ENCODE measurements at places on chromosomes 16 and 17. TPM values are rescaled to one million over a fixed set of nuclear protein-coding genes. Genes with fewer than 3 reads are reported as not detected.
A peak's percentile ranks its signal among the peaks of the same experiment; 100 is the strongest.

- DNase-seq, result no peak
Observed at GRCh38 chr16:53541326-53541725, 38.3 kb upstream of the AKTIP start.

GRCh38 chr17:19703106-19703827, 13.1 kb downstream of the SLC47A2 start:
- peak; percentile 7 for DNase-seq

GRCh38 chr16:1003391-1004347, 22.1 kb downstream of the SOX8 start:
- no peak for DNase-seq

- no peak for DNase-seq
Observed at GRCh38 chr16:68696514-68696913, 40.6 kb upstream of the CDH1 start.

DNA sequence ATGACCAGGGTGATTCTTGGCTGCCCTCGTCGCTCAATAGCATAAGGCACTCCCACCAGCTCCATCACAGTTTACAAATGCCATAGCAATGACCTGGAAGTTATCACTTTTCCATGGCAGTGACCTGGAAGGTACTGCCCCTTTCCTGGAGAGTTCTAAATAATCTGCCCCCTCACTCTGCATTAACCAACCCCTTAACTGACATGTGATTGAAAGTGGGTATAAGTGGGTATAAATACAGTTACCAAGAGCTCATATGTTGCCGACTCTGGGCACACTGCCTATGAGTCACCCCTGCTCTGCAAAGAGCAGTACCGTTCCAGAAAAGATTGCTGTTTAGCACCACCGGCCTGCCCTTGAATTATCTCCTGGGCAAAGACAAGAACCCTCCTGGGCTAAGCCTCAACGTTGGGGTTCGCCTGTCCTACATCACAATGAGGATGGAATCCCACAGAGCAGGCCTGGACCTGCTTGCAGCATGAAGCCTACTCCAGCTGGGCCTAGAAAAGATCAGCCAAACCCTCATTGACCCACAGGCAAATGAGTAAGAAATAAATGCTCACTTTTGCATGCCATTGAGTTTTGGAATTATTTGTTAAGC, 95.2 kb upstream of the SEC14L1 start:
- DNase-seq, result peak; percentile 10

- DNase-seq, result no peak
Observed at GRCh38 chr16:50580180-50580798, 32.1 kb downstream of the NKD1 start.

- DNase-seq, result no peak
Observed at GRCh38 chr16:1541293-1542165, 8.1 kb downstream of the TMEM204 start.

- DNase-seq, result no peak
Observed at GRCh38 chr17:78368348-78368747, 8.5 kb upstream of the SOCS3 start.

GRCh38 chr16:23947838-23948237, 112.1 kb downstream of the PRKCB start:
- DNase-seq, result no peak

- no peak for DNase-seq
Observed at GRCh38 chr17:78753316-78754250, 28.5 kb downstream of the CYTH1 start.

GRCh38 chr16:80300876-80301275, 239.9 kb upstream of the DYNLRB2 start:
- DNase-seq, result peak; percentile 3

DNA sequence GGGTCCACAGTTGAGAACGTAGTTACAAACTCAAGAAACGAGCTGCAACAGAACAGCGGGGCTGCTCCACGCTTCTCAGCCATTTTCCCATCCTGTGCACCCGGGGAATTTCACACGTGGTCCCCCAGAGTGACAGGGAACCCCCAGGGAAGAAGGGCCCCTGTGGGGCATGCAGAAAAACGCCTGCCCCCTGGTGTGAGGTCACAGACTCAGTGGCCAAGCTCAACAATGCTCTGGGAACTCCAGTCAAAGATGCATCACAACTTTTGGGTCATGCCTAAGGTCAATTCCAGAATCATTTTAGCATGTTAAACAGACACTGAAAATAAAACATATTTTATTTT, 115.4 kb downstream of the ZNF778 start:
- no peak for DNase-seq

DNA sequence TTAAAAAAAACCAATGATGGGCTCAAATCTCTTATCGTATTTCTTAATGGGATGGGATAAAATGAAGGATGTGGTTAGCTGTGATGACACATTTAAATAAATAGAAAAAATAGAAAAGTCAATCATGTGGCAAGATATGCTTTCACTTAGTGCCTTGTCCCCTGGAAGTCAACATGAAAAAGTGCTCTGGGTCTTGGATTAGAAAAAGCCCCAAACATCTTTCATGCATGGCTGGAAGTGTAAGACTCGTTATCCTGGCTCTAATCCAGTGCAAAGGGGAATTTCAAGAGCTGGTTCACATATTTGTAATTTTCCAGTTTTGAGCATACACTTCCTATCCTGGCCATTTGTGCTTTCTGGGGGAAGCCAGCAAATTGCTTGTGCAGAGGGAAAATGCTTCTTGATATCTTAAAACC, 160.9 kb downstream of the MAP2K6 start:
- peak; percentile 87 for DNase-seq

DNA sequence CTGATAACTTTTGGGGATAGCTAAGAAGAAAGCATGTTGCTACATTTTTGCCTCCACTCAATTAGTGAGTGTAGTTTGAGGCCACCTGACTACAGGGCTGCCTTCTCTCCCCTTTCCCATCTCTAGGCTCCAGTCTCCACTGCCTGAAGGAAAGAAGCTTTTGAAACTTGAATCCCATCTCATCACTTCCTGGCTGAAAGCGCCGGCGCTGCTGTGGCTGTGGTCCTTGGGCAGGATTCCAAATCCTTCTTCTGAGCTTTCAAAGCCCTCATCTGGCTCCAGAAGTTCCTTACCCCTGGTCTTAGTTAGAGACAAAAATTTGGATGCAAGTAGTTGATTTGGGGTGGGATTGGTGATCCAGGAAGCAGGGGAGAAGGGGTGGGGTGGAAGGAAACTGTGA, 119.4 kb downstream of the FOXL1 start:
- DNase-seq, result peak; percentile 70

- DNase-seq, result no peak
Observed at GRCh38 chr17:37317867-37318266, 57.9 kb upstream of the C17orf78 start.

- DNase-seq, result peak; percentile 76
Observed at GRCh38 chr17:79831265-79832217, 7.7 kb downstream of the CBX4 start.

- DNase-seq, result peak; percentile 52
Observed at GRCh38 chr16:66127459-66128370, 238.8 kb upstream of the CDH5 start.

GRCh38 chr17:78271419-78272170, 40.2 kb downstream of the TMEM235 start:
- DNase-seq, result no peak

DNA sequence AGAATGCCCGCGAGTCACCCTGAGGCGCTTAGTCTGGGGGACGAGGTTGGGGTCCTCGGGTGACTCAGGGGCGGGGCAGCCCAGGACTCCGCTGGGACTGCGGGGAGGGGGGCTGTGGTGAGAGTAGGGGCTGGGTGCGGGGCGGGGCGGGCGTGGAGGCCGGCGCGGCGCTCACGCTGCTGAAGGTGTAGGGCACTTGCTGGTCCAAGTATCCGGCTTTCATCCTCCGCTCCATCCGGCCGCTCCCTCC, 832 bp downstream of the ETV4 start:
- DNase-seq, result peak; percentile 35

DNA sequence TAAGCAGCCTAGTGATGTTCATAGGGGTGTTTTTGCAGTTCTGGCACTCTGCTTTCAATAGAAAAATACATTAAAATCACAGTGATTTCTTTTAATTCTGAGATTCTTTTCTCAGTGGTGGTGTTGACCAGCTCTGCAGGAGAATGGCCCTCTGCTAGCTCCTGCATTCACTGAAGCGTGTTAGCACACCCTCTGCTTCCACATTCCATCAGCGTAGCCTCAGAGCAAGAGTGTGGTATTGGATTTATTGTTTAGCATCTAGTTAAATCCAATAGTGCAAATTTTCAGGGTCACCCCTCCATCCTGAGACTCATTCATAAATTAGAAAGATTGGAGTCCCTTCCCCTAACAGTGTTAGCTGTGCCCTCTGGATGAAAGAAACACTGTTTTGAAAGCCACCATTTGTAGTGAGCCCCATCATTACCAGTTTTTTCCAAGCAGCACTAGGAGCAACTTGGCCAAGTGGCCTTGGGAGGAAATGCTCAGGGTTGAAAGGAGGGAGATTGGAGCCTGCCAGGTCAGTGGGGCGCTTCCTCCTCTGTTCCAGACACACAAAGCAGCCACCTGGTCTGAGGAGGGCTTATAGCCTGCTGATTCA, 45.7 kb downstream of the B9D1 start:
- no peak for DNase-seq

DNA sequence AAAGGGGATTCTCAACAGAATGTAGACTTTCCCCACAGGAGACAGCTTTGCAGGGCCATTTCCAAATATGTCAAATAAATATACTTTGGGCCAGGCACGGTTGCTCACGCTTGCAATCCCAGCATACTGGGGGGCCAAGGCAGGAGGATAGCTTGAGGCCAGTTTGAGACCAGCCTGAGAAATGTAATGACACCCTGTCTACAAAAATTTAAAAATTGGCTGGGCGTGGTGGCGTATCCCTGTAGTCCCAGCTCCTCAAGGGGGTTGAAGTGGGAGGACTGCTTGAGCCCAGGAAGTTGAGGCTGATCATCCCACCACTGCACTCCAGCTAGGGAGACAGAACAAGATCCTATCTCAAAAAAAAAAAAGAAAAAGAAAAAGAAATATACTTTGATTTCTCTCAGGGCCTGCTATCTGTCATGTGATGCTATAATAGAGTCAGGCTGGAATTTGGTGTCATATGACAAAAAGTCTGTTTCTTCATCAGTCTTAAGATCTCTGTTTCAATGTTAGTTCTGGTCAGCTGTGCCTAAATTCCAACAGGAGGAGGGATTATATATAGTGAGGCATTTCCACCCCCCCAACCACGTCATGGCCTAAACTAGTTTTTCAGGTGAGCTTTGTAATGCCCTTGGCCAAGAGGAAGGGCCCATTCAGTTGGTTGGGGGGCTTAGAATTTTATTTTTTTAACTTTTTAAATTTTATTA, 4.3 kb upstream of the ZDHHC7 start:
- DNase-seq, result no peak

- DNase-seq, result no peak
Observed at GRCh38 chr17:42740699-42741098, 4.1 kb downstream of the EZH1 start.

DNA sequence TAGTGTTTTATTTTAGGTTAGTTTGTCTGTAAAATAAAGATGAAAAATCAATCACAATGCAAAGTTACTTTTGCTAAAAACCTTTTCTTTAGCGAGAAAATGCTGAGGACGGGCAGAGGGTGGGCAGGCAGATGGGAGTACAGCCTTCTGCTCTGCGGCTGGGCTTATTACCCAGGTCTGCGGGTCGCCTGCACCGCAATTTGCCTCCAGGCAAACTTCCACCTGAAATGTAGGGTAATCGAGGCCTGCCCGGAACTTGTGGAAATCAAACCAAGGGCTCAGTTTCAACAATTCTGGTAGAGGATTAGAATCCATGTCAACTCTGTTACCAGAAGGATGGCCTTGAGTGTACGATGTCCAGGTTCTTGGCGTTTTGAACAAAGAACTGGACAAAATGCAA, 22.3 kb upstream of the MMD start:
- DNase-seq, result no peak

DNA sequence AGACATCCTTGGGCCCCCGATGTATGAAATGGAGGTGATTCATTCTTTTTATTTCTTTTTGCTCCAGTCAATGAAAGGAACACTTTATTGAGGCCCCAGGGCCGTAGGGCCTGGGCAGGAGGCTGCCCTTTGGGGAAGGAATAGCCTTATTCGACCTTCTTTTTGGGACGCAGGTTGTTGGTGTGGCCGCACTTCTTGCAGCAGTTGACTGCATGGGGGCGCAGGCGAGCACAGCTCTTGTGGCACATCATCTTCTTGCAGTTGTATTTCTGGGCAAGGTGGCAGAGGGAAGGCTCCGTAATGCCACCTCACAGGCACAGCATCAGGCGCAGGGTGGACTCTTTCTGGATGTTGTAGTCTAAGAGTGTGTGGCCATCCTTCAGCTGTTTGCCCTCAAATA, 50.9 kb downstream of the SIAH1 start:
- no peak for DNase-seq

DNA sequence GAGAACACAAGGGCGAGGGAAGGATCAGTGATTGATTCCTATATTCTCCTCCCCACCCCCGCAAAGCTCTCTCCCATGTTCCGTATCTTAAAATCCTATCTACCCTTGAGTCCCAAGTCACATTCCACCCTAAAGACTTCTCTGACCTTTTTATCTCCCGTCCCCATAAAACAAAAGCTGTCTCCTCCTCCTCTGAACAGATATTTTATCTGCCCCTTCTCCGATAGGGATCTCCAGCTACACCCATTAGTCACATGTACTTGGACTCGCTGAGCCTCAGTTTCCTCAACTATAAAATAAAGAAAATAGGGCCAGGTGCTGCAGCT, 12.8 kb downstream of the GGA2 start:
- DNase-seq, result no peak

DNA sequence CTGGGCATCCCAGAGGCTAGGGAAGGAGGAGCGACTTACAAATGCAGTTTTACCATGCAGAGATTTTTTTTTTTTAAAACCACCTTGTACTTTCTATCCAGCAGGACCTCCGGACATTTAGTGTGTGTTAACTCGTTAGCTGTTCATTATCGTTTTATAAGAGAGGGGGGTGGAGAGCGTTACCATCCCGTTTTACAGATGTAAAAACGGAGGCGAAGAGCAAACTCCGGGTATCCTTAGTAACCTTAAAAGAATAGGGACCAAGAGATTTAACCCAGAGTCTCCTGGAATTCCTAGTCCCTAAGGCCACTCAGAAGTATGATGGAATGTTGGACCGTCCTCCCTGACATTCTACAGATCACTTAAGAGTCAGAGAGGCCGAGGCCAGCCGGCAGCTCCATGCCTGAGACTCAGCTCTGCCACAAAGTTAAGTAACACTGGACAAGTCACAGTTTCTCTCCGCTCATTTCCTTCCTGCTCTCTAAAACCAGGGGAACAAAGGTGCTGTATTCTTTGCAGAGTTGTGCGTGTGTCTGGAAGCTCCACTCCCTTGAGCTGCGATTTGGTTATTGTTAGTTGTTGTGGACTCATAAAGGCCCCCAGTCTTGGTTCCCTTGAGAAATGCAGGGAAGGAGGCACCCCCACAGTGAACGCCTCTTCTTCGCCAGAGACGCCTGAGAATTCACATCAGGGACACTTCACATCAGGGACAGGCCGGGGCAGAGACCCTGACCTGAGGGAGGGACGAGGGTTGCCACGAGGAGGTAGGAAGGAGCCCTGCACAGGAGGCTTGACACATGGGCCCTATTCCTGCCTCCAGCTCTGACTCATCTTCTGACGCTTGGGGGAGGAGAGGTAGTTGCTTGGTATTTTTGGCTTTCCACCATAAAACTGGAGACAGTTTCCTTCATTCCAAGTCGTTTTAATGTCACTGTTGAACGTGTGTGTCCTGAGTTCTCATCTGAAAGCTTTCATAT, 1.2 kb downstream of the DUSP14 start:
- peak; percentile 76 for DNase-seq

Gene DCAF7
- 48.2 TPM for total RNA-seq

Gene PRR29
- total RNA-seq, result 2.9 TPM

Gene TMIGD1
- total RNA-seq, result not detected

Gene VPS35
- 63.2 TPM for total RNA-seq

Gene KRTAP4-8
- not detected for total RNA-seq

Gene ABCC3
- not detected for total RNA-seq

Gene CD300LB
- total RNA-seq, result not detected

Gene CA7
- 0.27 TPM for total RNA-seq

Gene ENPP7
- total RNA-seq, result not detected

Gene CCDC144A
- 0.11 TPM for total RNA-seq

Gene CCL17
- total RNA-seq, result not detected

Gene ATP6V0A1
- 50.8 TPM for total RNA-seq
